ENCODE measurements at places on chromosomes 2 and 18.

GRCh38 chr2:30368258-30368657 lies 78.8 kb upstream of the LCLAT1 start:
- no peak for DNase-seq

- no peak for DNase-seq
Measured at GRCh38 chr2:242058116-242058680, 188.7 kb downstream of the RTP5 start.

- DNase-seq = no peak
Measured at GRCh38 chr2:161088658-161089350, 71.4 kb upstream of the TANK start.

DNA sequence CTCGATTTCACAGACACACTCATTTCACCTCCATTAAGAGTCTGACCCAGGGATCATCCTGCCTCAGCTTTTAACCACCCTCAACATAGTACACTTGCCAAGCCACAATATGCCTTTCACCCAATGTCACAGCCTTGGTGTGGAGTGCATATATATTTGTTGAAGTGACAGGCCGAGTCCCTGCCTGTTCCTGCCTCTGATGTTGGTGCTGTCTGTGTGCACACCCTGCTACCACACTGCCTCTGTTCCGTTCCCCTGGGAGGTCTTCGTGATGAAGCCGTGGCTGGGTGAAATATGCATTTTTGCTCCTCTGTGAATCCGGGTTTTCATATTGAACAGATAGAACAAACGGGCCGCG lies 90.3 kb downstream of the RNF144A start:
- no peak for DNase-seq

DNA sequence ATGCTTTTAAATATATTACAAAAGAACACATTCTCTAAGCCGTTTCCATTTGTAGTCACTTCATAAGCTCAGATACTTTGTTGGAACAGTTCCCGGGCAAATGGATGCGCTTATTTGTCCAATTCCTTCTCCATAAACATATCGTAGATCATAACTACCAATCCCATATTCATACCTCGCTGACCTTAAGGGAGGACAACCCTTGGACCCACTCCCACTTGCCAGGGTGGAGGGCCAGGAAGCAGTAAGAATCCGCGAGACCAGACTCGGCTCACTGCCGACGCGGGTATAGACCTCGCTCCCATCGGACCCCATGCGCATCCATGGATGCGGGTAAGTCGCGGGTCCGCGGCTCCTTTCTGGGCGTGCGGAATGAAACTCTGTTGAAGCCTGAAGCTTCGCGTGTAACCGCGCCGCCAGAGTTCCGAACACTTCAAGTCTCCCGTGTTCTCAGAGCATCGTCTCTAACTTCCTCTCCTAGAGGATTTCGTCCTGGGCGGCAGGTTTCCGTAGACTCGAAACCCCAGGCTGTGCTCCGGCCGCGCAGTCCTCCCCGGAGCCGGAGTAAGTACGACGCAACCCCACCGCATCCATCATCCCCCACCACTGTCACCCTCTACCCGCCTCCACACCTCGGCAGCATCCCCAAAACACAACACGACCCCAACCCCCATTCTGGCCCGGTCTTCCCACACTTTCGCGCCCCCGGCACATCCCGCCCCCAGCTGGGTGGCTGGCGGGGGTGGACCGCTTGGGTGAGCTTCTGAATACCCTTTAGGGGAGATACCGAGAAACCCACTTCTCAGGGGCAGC lies 1.1 kb downstream of the DSC3 start:
- DNase-seq = no peak

- no peak for DNase-seq
Measured at GRCh38 chr2:111162718-111163331, 42.1 kb downstream of the BCL2L11 start.

- no peak for DNase-seq
Measured at GRCh38 chr2:170052151-170052550, 125.8 kb upstream of the MYO3B start.

GRCh38 chr2:222992137-222992536 lies 59.9 kb upstream of the KCNE4 start:
- no peak for DNase-seq

- DNase-seq = no peak
Measured at GRCh38 chr18:64097497-64097896, 51.4 kb downstream of the LINC00305 start.

All from activated T-helper 1 cell treated with Interleukin-2 at 50 U/mL for 16 hours (primary cell).